Hindlimb muscle (tissue), 1 donor: ENCODE measurements at places on chromosomes 5 and 9.

GRCh38 chr5:7325975-7326913 is 69.7 kb upstream of the ADCY2 start:
- DNase-seq, result no peak

DNA sequence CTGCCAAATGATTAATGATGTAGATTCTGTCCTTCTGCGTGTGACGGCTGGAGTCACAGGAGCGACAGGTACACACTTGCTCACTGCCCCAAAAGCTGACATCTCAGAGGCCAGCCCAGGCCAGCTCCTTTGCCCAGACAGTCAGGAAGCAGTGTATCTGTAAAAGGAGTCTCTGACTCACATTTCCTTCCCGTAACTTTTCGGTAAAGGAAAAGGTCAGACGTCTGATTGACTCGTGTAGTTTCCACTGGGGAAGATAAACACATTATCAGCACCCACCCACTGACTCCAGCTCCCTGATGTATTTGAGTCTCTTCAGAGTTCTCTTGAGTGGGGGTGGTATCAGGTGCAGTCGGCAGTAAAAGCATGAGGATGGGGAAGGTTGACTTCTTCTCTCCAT is 64.4 kb upstream of the WWC1 start:
- DNase-seq, result no peak

- no peak for DNase-seq
These were observed 149.7 kb downstream of the ENC1 start for GRCh38 chr5:74490814-74491213.

GRCh38 chr5:84378420-84378819 is 6.3 kb downstream of the EDIL3 start:
- DNase-seq, result no peak
